ENCODE measurements at places on chromosomes 3 and 15.

DNA sequence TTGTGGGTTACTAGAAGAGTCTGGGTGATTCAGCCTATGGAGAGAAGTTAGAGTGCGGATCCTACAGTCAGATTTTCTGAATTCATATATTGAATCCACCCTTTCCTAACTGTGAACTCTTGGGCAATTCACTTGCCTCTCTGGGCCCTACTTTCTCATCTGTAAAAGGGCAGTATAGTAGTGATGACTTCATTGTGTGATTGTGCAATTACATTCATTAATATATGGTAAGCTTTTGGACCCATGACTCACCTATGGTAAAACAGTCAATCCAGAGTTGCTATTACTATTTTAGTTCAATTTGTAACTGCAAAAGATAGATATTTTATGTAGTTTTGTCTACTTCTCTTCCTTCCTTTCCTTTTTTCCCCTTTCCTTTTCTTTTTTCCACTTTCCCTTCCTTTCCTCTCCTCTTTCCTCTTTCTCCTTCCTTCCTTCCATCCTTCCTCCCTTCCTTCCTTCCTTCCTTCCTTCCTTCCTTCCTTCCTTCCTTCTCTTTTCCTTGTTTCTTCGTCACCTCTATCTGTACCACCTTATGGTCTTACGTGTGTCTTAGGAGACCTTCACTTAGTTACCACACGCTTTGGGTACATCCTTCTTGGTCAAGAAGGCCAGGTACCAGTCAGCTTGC is 37.0 kb downstream of the GMNC start:
- no peak for DNase-seq

GRCh38 chr3:84066915-84067314 is 891.9 kb upstream of the CADM2 start:
- DNase-seq, result no peak

DNA sequence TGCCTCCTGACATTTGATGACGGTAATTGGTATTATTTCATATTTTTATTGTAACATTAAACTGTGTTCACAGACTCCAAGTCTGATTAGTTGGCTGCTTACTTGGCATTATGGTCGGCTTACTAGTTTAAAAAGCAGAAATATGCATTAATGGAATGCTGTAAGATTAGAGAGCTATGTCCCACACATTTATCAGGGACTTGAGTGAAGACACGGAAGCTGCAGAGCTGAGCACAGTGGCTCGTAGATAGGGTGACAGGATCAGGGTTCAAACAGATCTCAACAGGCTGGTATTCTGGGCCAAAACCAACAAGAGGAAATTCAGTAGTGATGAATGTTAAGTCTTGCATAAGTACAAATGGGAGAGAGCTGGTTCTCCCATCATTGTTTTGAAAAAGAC is 113.8 kb downstream of the ADAMTSL3 start:
- no peak for DNase-seq

DNA sequence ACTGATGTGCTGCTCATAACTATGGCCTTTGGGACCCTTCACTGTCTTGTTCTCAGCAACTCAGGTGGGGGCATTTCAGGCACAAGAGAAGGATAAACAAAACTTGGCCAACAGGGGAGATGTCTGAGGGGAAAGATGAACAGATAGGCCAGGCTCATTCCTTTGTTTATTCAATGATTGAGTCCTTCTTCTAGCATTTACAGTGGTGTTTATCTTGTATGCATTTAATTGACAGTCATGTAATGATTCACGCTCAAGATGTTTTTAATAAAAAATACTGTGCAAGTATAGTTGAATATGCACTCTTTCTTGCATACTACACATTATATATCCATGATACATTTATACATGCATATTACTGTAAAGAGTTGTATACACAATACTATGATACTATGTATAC is 44.5 kb downstream of the RHCG start:
- no peak for DNase-seq

- DNase-seq, result no peak
Measured at GRCh38 chr3:55296030-55296429, 191.1 kb downstream of the WNT5A start.

DNA sequence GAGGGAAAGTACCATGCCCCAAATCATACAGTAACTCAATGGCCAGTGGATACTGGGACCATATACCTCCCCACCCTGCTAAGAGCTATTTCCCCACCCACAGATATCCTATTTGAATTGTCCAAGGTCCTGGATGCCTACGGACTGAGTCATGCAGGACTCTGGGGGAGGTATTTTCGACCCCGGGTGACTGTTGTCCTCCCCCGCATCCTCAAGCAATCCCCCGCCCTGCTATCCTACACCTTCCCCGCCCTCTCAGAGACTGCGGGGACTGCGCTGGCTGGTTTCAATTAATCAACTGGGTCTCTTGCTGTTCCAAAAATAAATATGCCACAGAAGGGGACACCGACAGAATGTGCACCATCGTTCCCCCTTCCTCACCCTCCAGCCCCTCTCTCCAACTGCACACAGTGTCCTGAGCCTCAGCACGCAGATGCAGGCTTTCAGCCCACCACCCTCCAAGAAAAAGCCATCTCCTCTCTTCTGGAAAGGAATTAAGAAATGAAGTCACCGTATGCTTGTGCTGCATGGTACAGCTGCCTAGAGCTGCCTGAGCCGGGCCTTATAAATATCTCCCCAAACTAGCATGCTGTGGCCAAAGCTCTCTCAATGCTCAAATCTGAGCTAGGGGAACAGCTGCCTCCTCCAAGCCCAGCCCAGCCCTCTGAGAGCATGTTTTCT is 8.1 kb downstream of the CAV3 start:
- DNase-seq, result no peak

Data from NCI-H510A (cell line).